Cerebellar nuclear complex (tissue), 1 donor: ENCODE measurements at places on chromosomes 5 and 9.

DNA sequence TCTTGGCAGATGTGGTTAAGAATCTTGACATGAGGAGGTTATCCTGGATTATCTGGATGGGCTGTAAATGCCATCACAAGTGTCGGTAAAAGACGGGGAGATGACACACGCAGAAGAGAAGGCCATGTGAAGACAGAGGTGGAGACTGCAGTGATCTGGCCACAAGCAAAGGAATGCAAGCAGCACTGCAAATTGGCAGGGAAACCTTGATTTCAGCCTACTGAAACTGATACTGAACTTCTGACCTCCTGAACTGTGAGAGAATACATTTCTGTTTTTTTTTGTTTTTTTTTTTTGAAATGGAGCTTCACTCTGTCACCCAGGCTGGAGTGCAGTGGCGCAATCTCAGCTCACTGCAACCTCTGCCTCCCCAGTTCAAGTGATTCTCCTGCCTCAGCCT is 92.4 kb upstream of the NFIL3 start:
- no peak for DNase-seq

DNA sequence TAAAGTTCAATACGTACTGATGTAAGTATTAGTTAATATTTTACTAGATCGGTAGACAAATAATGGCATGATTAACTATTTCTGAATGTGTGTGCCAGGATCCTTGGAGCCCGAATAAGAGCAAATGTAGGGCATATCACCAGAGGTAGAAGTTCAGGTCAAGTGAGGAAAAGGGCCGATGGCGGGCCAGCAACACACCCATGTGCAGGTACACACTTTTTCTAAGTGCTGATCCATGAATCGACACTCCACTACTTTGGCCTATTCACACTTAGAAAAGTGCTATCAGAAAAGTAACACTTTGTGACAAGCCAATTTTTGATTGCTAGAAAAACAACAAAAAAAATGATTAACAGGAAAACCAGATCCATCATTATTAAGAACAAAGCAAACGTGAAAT is 150.3 kb downstream of the AUH start:
- DNase-seq = no peak

DNA sequence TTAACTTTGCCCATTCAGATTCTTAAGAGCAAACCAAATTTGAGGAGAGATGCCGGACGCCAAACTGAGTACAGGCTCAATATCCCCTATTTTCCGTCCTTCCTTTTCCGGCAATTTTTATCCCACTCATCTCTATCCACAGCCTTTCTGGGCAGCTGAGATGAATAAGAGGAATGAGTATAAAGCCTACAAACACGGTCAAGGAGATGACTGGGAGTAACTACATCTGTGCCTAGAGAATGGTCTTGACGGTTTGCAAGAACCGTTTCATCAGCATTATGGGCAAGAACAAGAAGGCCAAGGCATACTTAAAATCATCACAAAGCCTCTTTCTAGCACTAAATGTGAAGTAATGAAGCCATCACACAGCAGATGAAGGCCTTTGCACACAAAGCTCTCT is 227.3 kb downstream of the DCP2 start:
- no peak for DNase-seq

DNA sequence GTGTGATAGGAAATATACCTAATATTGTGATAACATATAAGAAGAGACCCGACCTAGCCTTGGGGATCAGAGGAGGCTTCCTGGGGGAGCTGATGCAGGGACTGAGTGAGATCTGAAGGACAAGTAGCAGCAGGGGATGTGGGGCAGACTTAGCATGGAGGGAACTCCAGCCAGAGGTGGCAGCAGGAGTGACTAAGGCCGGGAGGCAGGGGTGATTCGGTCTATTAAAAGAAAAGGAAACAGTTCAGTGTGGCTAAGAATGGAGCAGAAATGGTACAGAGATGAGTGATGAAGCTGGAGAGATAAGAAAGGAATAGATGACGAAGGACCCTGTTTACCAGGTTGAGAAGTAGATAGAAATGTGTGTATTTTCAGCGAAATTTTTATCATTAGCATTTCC is 408.8 kb downstream of the ENC1 start:
- no peak for DNase-seq

- no peak for DNase-seq
Measured at GRCh38 chr5:143271431-143271830, 132.1 kb downstream of the NR3C1 start.

GRCh38 chr9:7243838-7244237 is 486.1 kb downstream of the KDM4C start:
- DNase-seq = no peak

GRCh38 chr9:7974335-7974960 is 174.9 kb upstream of the DMAC1 start:
- no peak for DNase-seq

- DNase-seq = no peak
Measured at GRCh38 chr9:87525546-87526303, 28.1 kb downstream of the DAPK1 start.

DNA sequence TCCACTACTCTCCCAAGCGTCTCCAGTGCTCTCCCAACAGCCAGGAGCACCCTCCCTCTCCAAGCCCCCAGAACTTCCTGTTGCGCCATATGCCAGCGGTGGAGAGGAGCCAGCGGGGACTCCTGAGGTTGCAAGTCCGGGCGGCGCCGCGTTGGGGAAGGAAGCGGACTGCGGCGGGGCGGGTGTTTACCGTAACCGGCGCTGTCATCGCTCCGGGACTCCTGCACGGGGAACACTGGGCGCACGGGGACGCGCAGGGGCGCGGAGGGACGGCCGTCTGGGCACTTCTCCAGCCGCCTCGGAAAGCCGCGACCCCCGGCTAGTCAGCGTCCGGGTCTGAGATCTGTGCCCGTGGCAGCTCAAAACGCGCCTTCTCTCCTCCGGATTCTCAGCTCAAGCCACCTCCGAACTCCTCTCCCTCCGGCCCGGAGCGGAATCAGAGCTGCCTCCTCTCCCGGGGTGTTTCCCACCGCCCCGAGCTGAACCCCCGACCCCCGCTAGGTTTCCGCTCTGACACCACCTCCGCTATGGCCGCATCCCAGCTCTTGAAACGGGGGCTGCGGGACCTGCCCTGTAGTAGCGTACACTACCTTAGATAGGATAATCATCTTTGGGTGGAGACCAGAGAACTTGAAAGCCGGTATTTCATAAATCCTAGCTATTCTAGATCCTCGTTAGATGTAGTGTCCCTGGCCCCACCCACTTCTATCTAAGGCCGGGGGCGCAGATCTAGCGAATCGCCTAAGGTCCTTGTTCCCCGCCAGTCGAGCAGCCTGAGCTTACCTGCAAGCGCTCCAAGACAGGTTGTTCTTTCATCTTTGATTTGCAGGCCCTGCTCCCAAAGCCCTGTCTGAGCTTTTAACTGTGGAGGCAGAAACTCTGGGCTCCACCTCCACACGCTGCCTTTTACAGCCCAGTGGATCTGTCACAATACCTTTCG is at the start of gene TRPM6:
Gene TRPM6, minus strand, starts transcription at position 881 of the 940 bp plus-strand sequence. Its CDS starts 65 bp downstream, at position 816.
- DNase-seq = peak; percentile 4

- no peak for DNase-seq
Measured at GRCh38 chr9:99257723-99258389, 35.8 kb downstream of the SEC61B start.

- no peak for DNase-seq
Measured at GRCh38 chr5:56481428-56482357, 248.6 kb upstream of the ANKRD55 start.

DNA sequence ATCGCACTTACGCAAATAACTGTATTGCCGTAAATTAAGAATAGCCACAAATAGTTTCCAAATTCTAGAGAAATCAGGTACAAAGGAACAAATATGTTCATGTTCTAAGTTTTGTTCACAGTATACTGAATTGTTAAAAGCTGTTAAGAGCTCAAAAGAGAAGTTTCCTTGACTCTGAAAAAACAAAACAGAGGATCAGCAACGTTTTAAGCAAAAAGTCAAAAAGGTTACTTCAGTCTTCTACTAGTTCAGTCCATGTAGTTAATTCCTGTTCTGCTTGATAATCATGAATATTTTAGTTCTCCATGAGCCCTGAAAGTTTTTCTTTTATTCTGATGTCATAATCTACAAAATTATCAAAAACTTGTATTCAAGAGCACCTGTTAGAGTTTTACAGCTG is 128.6 kb upstream of the MAST4 start:
- DNase-seq = no peak

GRCh38 chr5:89125372-89125771 is 242.4 kb upstream of the MEF2C start:
- DNase-seq = no peak

- DNase-seq = no peak
Measured at GRCh38 chr9:93192721-93193387, 8.9 kb downstream of the WNK2 start.

- DNase-seq = no peak
Measured at GRCh38 chr5:10235350-10235749, 14.3 kb downstream of the ATPSCKMT start.

- no peak for DNase-seq
Measured at GRCh38 chr9:92077888-92078287, 37.3 kb downstream of the SPTLC1 start.

DNA sequence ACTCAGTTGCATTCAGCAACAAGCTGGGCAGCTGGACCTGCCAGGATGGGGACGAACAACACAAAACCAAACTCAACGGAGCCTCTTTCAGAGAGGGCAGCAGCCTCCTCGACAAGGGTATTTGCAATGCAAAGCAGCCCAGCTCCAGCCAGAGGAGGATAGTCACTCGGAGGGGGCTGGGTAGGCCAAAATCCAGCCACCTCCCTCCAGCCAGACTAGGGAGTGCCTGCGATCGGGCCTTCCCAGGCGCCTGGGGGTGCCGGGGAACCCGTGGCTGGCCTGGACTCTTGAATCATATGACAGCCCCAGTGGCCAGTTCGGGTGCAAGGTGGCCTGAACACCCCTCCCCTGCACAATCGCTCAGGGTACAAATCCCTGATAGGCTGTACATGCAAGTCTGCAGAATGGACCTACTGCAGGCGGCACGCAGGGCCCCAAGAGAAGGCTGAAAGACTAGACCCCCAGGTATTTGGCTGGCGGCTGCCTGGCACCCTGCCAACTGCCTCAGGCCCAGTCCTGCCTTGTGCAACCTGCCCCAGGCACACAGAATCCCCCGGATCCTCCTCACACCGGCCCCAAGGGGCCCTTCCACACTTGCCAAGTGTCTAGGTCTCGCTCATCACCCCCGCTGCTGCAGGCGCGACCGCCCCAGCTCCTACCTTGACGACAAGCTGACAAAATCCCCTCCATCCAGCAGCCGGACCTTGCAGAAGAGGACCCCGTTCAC is 1.3 kb downstream of the EEIG1 start:
- no peak for DNase-seq

- DNase-seq = no peak
Measured at GRCh38 chr9:127095411-127095810, 27.0 kb downstream of the ANGPTL2 start.

DNA sequence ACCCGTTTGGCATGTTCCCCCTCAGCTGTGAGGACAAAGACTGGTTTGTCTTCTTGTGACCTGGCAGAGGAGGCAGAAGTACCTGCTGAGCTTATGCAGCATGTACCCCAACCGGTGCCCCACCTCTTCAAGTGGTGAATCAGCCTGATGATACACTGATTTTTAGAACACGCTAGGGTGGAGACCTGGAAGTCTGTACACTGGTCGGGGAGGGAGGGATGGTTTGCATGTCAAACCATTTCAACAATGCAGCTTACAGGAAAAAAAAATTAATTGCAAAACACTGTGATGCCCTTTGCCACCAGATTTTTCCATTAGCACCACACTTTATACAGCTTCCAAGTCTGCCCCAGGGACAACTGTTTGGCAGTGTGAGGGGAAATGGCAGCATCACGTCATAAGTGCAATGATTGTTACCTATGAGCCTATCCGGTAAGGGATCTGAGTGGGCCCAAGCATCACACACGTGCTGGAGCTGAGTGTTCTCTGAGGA is 155.1 kb upstream of the DMRT1 start:
- DNase-seq = no peak

- no peak for DNase-seq
Measured at GRCh38 chr5:77175231-77175630, 35.2 kb upstream of the PDE8B start.

DNA sequence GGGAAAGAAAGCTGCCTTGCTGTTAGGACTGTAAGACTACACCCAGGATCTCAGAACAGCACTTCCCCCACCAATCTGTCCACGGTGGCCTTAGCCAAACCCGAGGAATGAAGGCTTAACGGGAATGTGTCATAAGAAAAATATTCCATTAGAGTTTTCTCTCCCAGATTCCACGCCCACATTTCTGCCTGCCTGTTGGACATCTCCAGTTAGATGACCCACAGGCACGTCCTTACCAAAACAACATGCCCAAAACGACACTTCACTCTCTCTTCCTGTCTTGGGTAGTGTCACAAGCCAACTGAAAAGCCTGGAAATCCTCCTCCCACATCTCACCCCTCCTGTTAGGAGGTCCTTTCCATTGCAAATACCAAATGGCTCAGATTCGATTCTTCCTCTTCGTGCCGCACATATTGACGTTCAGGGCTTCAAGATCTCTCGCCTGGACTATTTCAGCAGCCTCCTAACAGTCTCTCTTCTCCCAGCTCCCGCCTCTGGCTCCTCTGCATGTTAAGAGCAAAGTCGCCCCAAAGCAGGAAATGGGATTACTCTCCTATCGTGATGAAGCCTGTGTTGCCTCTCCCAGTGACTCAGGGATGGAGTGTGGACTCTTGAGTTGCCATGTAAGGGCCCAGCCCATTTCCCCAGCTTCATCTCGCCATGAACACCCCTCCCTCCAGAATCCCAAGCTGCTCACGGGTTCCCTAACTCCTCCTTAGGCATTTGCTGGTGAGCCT is 159.3 kb downstream of the NR3C1 start:
- peak; percentile 56 for DNase-seq

- no peak for DNase-seq
Measured at GRCh38 chr9:5493679-5494511, 16.4 kb upstream of the PDCD1LG2 start.

- no peak for DNase-seq
Measured at GRCh38 chr5:134174841-134175839, 1.6 kb downstream of the SKP1 start.

DNA sequence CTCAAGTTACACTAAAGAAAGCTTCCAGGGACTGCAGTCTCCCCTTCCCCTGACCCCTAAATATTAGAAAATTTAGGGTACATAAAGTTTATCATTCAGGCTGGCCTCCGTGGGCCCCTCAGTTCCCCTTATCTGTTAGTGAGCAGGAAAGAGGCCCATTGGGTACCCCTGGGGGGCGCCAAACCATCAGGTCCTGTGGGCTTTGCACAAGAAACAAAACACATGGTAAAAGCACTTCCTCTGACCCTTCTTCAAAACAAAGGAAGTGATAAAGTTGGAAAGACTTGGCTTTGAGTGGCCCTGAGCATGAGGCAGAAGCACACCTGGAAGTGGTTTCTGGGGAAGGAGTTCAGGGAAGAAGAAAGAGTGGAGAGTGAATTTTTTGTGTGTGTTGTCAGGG is 213.0 kb downstream of the SMARCA2 start:
- DNase-seq = no peak

DNA sequence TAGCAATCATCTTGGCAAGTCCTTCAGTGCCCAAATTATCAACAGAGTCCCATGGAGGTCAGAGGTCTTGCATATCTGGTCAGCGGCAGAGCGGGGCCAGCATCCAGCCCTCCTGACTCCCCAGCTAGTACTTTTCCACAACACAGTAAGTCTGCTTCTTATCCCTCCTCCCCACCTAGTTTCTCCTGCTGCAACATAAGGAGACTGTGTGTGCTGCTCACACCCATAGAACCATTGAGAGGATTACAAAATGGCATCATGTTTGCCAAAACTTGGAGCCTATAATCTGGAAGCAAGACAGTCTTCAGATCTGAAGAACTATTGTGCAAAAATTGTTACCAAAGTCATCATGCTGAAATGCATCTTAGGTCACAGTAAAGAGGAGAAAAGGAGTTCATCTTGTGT is 125.8 kb upstream of the ZNF366 start:
- no peak for DNase-seq
